Glutamatergic neuron (in vitro differentiated cells): ENCODE measurements at places on chromosomes 4 and X. TPM values are rescaled to one million over a fixed set of nuclear protein-coding genes. Genes with fewer than 3 reads are reported as not detected.

DNA sequence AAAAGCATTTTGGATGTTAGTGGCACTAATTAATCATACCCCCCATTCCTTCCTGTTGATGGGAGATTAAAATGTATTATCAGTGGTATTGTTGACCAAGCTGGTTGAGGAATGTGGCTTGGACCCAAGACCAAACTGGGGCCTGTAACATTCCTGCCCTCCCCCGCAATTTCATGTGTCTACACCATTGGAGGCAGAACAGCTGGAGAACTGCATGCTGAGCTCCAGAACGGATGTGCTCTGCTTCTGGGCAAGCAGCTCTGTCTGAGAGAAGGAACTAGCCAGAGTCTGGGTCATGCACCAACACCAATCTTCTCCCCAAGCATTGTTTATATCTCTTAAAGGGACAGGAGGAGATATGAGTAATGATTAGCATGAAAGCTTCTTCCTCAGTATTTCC is 185.5 kb downstream of the CEP135 start:
- no peak overlapping the region for H3K4me3 ChIP-seq
- no peak overlapping the region for H3K27ac ChIP-seq
- DNase-seq: no peak
- peaks cover 30% of the 10 kb centered on the region for H3K4me1 ChIP-seq
- H3K27me3 ChIP-seq: no peaks in the 10 kb centered on the region

DNA sequence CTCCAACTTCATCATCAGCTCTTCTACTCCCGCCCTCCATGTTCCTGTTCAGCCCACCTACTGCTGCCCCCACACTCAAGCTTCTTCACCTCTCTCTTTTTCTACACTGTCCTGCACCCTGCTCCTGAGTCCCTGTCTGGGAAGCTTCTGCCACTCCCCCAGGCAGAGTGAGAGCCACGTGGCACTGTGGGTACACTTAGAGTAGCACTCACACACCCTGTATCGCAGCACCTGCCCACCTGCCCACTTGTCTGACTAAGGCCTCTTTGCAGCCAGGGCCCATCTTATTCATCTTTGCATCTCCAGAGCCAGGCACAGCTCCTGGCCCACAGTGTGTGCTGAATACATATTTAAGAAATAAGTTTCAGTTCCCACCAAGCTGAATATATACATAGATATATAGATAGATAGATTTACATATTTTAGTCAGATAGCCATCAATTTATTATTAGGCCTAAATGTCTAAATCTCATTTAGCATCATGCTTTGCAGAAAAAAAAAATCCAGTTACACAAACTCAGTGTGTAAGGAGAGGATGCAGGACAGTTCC is 24.9 kb downstream of the CCDC149 start:
- H3K27ac ChIP-seq: no peak overlapping the region
- no peak for DNase-seq
- H3K4me3 ChIP-seq: no peak overlapping the region
- H3K36me3 ChIP-seq: no peaks in the 10 kb centered on the region
- no peaks in the 10 kb centered on the region for H3K27me3 ChIP-seq

DNA sequence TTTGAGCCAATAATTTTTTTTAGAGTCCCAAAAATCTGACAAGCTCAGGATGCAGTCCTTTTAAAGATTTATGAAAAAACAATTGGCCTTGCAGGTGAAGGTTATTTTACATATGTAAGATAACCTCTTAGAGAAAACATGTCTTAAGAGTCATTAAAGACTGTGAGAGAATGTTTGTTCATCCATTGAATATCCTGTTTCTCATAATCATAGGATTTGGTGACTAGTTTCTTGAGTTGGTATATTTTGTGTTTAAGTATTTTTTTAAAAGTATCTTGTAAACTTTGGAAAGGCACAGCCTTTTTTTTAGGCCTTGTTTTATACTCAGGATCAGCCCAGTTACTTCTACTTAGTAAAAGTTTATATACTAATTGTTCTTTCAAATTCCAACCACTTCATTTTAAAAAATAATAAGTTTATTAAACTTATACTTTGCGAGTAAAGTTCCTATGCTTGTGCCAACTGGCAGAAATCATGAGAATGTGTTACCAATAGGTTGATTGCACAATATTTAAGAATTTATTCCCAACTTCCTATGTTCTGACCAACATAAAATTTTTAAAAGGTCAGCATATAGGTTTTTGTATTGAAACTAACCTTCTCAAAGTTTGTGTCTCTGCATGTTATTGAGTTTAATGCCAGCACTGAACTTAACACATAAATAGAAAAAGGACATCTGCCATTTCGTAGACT is 40.0 kb upstream of the ARSJ start:
- DNase-seq: no peak
- H3K4me3 ChIP-seq: no peak overlapping the region
- no peak overlapping the region for H3K27ac ChIP-seq
- no peaks in the 10 kb centered on the region for H3K27me3 ChIP-seq
- no peaks in the 10 kb centered on the region for H3K4me1 ChIP-seq

GRCh38 chr4:106186201-106186600 is 129.8 kb downstream of the TBCK start:
- H3K36me3 ChIP-seq: peaks cover 11% of the 10 kb centered on the region
- H3K4me1 ChIP-seq: no peaks in the 10 kb centered on the region
- DNase-seq: no peak
- H3K27ac ChIP-seq: no peak overlapping the region

GRCh38 chrX:107522901-107523300 is 73.4 kb downstream of the FRMPD3 start:
- H3K36me3 ChIP-seq: no peaks in the 10 kb centered on the region
- peak overlapping the region; percentile 87 for H3K27ac ChIP-seq
- peak; percentile 28 for DNase-seq
- H3K27me3 ChIP-seq: peaks cover 1% of the 10 kb centered on the region
- H3K4me3 ChIP-seq: peak overlapping the region; percentile 72

GRCh38 chr4:108355902-108356535 is 187.3 kb upstream of the LEF1 start:
- H3K36me3 ChIP-seq: no peaks in the 10 kb centered on the region

- H3K36me3 ChIP-seq: no peaks in the 10 kb centered on the region
- no peak overlapping the region for H3K4me3 ChIP-seq
- peaks cover 3% of the 10 kb centered on the region for H3K4me1 ChIP-seq
- DNase-seq: no peak
These were observed 399.7 kb downstream of the PABPC4L start for GRCh38 chr4:133801883-133802282.

DNA sequence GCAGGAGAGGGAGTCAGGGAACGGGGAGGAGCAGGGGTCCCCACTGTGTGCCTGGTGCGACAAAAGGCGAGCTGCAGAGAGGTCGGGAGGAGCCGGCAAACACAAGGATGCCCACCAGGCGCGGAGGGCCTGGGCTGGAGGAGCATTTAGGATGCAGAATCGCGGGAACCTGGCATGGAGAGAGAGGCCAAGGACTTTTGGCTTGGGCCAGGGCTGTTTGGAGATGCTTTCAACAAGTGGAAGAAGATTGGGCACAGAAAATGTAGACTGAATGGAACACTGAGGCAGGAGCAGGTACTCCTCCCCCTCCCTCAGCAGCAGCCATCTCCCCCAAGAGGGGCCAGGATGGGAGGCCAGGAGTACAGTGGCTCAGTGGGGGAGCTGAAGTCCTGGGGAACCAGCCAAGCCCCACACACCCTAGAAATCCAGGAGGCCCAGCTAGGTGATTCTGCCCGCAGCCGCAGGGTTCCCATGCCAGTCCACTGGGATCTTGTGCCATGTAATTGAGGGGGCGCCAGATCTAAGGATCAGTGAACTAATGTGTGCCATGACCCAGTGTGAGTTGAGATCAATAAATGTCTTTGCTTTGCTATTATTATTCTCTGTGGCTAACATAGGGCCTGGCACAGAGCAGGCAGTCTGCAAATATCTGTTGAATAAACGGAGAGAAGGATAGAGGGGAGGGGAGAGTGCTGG is 1.1 kb upstream of the ABLIM2 start:
- no peak for DNase-seq
- peaks cover 5% of the 10 kb centered on the region for H3K27me3 ChIP-seq
- no peaks in the 10 kb centered on the region for H3K36me3 ChIP-seq
- H3K4me3 ChIP-seq: peak overlapping the region; percentile 86

DNA sequence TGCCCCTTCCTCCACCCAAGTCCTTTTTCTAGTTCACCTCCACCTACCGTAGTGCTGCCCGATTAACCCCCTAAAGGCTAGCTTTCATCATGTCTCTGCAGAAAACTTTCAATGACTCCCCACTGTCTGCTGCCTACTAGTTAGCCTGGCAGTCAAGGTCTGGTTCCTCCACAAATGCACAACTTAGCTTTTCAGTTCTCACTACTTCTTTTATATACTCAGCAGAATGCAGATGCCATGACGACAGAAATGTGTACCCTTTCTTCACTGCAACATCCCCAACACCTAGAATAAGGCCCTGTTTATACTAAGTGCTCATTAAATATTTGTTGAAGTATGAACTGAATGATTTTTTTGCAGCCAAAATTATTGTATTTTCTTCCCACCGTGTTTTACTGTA is 30.9 kb upstream of the RASGEF1B start:
- DNase-seq: no peak
- peak overlapping the region; percentile 20 for H3K27ac ChIP-seq
- no peak overlapping the region for H3K4me3 ChIP-seq
- H3K27me3 ChIP-seq: peaks cover 10% of the 10 kb centered on the region

GRCh38 chr4:146709956-146710355 is 71.3 kb downstream of the POU4F2 start:
- no peaks in the 10 kb centered on the region for H3K27me3 ChIP-seq
- no peak for DNase-seq
- no peaks in the 10 kb centered on the region for H3K36me3 ChIP-seq
- H3K27ac ChIP-seq: no peak overlapping the region
- H3K4me1 ChIP-seq: peaks cover 8% of the 10 kb centered on the region

DNA sequence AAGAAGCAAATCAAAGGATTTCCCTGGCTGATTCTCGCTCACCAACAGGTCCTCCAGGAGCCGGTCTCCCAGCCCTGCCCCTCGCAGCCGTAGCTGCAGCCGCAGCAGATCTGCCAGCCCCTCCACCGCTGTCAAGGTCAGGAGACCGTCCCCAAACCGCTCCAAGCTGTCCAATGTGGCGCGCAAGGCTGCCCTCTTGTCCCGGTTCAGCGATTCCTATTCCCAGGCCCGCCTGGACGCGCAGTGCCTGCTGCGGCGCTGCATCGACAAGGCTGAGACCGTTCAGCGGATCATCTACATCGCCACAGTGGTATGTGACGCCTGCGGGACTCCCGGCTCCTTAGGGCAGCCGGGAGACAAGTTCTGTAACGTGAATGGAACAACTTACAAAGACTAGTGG is 25.6 kb downstream of the SPATA18 start:
- H3K4me1 ChIP-seq: peaks cover 5% of the 10 kb centered on the region
- H3K4me3 ChIP-seq: peak overlapping the region; percentile 61
- DNase-seq: peak; percentile 75

DNA sequence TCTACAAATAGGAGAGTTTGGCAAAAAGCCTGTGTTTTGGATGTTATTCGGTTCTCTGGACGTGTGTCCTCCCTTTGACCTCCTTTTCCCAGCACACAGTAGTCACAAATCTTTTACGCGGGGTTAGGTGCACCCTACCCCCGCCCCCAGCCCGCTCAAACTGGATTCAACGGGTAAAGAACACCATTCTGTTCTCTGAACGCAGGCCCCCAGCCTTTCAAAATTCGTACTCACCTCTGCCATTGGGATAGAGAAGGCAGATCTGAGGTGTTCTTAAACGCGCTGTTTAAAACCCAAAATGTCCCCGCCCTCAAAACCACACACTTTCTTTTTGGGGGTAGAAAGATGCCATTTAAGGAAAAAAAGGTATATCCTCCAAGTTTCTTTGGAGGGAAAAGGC is 2.7 kb downstream of the LEF1 start:
- peaks cover 32% of the 10 kb centered on the region for H3K27me3 ChIP-seq
- peak overlapping the region; percentile 68 for H3K4me3 ChIP-seq
- no peak overlapping the region for H3K27ac ChIP-seq
- H3K36me3 ChIP-seq: no peaks in the 10 kb centered on the region
- peaks cover 17% of the 10 kb centered on the region for H3K4me1 ChIP-seq

DNA sequence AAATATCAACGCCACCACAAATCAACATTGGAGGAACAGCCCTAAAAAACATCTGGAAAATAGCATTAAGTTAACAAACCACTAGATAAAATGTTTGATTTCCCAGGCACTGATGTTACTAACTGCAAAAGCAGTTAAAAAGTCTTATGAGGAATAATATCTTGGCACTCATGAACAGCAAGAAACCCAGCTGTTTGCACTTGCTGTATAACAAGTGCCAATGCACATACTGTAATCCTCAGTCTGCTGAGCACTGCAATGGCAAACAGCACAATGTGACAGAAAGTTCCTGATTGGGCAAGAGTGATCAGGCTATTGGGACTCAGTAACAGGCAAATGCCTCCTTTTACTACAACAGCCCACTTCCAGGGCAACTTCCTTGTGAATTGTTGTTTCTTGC is 20.8 kb upstream of the SEC24B start:
- H3K36me3 ChIP-seq: no peaks in the 10 kb centered on the region
- H3K27ac ChIP-seq: no peak overlapping the region

DNA sequence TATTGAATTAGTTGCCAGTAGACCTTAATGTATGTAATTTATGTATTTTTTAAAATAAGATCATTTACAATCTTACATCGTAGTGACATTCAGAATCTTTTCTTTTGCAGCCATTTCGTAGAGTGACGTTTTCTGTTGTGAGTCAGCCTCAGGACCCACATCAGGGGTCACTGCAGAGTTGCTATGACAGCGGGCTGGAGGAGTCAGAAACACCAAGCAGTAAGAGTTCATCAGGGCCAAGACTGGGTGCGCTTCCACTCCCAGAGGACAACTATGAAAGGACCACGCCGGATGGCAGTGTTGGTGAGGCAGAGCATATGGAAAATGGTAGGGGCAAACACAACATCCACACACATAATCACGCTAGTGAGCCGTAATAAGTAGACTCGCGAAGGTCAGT is 199.9 kb downstream of the PCDH7 start:
- peaks cover 2% of the 10 kb centered on the region for H3K4me1 ChIP-seq
- peak; percentile 11 for DNase-seq
- H3K27ac ChIP-seq: no peak overlapping the region
- H3K36me3 ChIP-seq: no peaks in the 10 kb centered on the region
- no peak overlapping the region for H3K4me3 ChIP-seq

- DNase-seq: no peak
- no peaks in the 10 kb centered on the region for H3K36me3 ChIP-seq
- no peak overlapping the region for H3K4me3 ChIP-seq
- peaks cover 3% of the 10 kb centered on the region for H3K27me3 ChIP-seq
- H3K4me1 ChIP-seq: peaks cover 7% of the 10 kb centered on the region
These were observed 5.8 kb downstream of the HERC3 start for GRCh38 chr4:88597970-88598660.

GRCh38 chrX:54923376-54923775 is 2.8 kb downstream of the TRO start:
- H3K27me3 ChIP-seq: no peaks in the 10 kb centered on the region
- H3K4me1 ChIP-seq: peaks cover 2% of the 10 kb centered on the region
- H3K27ac ChIP-seq: no peak overlapping the region
- H3K4me3 ChIP-seq: no peak overlapping the region
- H3K36me3 ChIP-seq: no peaks in the 10 kb centered on the region

Gene RIBC1
- 0.64 TPM for total RNA-seq

Gene PORCN
- 18.6 TPM for total RNA-seq

Gene CT45A8
- not detected for total RNA-seq

Gene NKX3-2
- total RNA-seq: 0.25 TPM
